ENCODE measurements at places on chromosomes 6 and 20.
A peak's percentile ranks its signal among the peaks of the same experiment; 100 is the strongest.

DNA sequence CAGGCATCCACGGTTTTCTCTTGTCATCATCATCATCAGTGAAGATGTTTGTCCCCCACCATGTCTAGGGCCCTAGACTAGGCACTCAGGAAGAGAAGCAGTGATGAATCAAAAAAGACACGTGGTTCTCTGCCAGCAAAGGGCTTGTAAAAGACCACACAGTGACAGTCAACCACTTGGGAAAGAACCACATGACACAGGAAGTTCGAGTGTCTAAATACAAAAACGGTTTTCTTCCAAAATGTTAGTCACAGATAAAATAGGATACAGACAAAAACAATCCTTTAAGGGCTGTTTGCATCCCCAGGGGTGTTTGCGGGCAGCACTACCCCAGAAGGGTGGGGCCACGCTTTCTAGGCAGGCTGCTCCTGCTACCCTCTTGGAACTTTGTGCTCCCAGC lies 356.8 kb upstream of the AGPAT4 start:
- no peak for DNase-seq

GRCh38 chr20:44092551-44093248 lies 94.3 kb downstream of the JPH2 start:
- no peak for DNase-seq

DNA sequence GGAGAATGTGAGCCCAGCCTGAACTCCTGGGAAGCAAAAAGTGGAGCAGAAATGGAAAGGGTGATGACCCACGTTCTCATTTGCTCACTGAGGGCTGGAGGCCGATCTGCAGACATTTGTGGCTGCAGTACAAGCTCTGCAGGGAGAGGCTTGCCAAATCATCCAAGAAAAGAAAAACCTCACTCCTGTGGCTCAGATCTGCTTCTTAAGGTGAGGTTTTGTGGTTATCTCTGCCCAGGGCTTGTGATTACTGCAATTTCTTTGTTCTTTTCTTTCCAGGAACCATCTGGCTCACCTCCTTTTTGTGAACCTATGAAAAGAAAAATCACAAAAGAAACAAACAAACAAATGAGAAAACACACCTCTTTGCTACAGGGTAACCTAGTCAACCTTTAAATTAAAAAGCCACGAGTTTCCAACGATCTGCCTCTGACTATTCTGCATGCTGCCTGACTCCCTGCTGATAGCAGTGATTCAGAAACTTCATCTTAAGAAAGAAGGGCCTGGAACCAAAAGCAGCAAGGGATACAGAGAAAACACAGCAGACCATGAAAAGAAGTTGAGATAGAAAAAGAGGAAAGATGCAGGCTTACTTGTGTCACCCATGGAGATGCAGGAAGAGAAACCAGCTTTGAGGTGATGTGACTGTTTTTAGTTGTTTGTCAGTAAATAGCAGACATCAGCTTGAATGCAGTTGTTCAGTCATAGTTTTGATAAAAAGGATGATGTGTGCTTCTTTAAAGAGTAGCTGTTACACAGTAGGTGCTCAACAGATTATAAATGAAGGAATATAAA lies 165.1 kb downstream of the LMBRD1 start:
- no peak for DNase-seq

DNA sequence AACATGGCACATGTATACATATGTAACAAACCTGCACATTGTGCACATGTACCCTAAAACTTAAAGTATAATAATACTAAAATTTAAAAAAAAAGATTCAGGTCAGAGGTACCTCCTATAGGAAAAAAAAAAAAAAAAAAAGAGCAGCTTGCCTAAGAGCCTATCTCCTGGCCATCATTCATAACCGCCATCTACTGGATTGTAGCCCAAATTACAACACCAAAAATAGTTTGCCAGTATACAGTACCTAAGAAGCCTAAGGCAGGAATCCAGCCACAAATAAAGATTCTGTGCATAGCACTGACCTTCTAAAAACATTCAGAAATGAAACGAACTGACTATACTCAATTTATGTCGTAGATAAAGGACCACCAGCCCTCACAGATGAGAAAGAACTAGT lies 438.4 kb upstream of the ADGRB3 start:
- no peak for DNase-seq

GRCh38 chr20:49561256-49561655 lies 6.7 kb downstream of the PTGIS start:
- no peak for DNase-seq

GRCh38 chr20:4820806-4821518 lies 99.3 kb downstream of the PRND start:
- peak; percentile 87 for DNase-seq

DNA sequence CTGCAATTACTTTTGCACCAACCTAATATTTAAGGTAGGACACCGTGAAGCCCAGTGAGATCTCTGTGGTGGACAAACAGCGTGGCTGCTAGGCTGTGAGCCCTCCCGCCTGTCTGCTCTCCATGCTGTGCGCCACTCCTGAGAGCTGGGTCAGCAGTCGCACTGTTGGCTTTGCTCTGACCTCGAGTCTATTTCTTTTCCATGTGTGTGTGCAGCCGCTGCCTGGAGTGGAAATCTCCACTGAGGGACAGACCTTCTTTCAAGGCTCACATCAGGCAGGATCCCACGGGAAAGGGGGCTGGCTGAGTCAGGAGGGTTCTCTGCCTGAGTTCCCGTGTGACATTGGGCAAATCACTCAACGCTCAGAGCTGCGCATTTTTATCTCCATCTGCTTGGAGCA lies 27.1 kb downstream of the RIPOR3 start:
- DNase-seq = no peak

DNA sequence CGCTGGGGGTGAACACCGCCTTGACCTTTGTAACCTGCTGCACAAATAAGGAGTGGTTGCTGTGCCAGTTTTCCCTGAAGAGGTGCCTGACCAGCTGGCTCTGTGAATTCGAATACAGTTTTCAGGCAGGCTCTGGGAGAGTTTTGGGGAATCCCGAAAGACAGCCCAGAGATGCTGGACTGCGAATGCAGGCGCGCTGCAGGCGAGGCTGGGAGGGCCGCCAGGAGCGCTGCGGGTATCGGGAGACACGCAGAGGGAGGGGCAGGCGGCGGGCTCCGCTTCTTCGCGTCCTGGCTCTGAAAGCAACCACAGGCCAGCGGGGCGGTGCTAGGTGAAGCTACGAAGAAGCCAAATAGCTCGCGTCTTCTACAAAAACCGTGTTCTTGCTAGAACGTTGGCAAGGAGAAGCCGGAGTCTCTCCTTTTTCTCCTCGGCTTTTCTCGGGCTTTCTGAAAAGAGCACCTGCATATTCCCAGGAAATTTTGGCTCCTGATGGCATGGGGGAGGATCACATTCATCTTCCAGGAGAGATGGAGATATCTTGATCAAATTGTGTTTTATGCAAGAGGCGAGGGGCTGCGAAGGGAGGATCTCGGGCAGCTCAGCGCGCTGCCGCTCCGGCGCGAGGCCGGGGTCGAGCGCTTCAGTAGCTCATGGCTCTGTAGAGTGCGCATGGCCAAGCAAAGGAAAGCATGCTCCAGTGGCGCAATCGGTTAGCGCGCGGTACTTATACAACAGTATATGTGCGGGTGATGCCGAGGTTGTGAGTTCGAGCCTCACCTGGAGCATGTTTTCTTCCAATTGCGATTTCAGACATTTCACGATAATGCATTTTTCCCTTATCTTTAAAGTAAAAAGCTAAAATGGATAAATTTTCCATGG lies 158.1 kb upstream of the ZNF184 start:
- peak; percentile 39 for DNase-seq

GRCh38 chr20:62735331-62735821 lies 26.7 kb downstream of the NTSR1 start:
- no peak for DNase-seq

DNA sequence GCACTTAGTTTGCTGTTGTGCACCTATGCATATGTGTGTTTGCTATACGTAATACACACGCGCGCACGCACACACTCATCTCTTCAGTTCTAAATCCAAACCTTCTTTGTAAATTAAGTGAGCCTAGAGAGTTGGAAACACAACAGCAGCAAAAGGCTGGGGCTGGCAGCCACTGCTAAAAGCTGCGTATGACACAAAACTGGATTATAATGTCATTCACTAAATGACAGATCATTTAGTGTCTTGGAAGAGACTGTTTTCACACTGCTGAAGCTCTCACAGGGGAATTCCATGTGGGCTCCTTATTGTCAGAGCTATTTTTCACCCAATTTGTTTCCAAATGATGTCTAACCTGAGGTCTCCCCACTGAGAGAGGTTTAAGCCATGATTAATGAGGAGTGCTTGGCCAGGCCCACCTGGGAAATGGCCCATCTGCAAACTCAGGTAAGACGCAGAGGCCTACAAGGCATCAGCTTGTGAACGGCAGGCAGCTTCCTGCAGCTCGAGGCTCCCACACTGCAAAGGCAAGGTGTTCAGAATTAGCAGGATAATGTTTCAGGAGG lies 94.2 kb downstream of the OLIG3 start:
- DNase-seq = no peak

- no peak for DNase-seq
Measured at GRCh38 chr6:131167773-131168172, 32.5 kb downstream of the AKAP7 start.

GRCh38 chr6:71933881-71934280 lies 47.5 kb downstream of the RIMS1 start:
- no peak for DNase-seq

DNA sequence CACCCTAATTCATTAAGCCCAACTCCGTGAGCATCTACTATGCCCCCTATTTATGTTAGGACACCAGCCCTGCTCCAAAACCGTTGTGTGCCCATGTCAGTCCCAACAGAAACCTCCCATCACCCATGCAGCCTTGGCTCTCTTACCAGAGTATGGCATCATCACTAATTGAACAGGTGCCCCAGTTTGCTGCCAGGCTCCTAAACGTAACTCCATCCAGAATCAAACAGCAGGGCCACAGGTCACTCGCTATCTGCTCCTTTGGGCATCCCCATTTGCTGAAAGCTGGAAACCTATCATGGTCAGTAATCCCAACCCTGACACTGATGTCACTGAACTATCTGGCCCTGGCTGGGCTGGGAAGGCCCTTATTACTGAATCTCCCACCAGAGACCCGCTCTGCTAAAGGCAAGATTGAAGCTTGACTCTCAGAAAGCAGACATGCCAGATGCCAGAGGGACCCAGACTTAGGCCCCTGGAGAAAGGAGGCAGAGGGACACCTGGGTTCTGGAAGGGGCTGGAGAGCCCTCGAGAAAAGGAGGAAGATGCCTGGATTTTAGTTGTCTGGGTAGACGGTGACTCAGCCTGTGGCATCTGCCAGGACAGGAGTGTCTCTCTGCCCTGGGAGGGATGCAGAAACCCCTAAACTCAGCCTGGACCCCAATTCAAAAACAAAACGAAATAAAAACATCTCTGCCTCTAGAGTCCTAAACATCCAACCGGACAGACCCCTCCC lies 14.0 kb downstream of the MUCL3 start:
- no peak for DNase-seq
